GM18507 (cell line): ENCODE measurements at places on chromosomes 4 and X.

DNA sequence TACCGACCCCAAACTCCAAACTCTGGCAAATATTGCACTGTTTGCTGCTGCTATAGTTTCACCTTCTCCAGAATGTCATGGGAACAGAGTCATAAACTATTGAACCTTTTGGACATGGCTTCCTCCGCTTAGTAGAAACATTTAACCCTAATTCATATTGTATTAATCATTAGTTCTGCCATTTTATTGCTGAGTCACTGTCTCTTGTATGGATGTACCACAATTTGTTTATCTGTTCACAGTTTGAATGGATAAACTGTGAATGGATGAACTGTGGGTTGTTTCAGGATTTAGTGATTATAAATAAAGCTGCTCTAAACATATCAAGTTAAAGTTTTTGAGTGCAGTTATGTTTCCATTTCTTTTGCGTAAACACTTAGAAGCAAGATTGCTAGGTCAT is 10.1 kb downstream of the ANXA10 start:
- no peak for DNase-seq

DNA sequence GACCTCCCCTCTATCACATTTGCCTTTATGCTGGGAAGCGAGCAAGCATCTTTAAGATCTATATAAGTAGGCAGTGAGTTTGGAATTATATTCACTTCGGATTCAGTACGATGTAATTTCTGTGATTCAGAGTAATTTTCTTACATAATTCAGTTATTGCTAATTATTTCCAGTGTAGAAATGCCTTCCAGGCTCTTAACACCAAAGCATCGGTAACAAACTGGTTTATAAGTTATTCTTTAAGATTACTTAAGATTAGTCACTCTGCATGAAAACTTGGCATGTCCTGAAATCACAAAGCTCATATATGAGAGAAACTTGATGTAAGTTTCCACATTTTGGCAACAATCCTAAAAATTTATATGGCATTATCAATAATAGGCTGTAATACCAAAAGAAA is 120.8 kb downstream of the ADAMTS3 start:
- DNase-seq = no peak

DNA sequence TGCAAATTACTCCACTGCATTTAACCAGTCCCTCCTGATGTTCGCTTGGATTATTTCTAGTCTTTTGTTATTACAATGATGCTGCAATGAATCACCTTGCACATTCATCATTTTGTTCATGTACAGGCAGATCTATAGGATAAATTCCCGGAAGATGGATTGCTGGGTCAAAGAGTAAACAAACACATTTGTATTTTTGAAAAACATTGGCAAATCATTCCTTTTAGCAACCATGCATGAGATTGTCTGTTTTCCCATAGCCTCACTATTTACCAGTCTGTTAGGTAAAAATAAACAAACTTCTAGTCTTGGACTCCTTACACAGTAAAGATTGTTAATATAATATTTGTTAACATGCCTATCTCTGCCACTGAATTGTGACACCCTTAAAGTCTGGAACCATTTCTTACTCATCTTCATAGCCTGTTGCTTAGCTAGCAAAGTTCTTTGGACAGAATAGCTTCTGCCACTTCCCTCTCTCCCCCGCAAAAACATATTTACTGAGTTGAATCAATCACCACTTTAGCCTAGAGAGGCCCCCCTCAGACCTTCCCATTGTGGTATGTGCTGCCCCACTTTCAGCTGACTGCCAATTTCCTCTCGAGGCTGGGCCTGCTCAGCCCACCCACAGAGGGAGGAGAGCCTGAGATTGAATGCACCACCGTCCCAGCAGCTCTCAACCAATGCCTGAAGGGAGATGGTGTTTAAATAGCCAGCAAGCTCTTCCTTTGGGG is 108.4 kb upstream of the ATXN3L start:
- DNase-seq = no peak

DNA sequence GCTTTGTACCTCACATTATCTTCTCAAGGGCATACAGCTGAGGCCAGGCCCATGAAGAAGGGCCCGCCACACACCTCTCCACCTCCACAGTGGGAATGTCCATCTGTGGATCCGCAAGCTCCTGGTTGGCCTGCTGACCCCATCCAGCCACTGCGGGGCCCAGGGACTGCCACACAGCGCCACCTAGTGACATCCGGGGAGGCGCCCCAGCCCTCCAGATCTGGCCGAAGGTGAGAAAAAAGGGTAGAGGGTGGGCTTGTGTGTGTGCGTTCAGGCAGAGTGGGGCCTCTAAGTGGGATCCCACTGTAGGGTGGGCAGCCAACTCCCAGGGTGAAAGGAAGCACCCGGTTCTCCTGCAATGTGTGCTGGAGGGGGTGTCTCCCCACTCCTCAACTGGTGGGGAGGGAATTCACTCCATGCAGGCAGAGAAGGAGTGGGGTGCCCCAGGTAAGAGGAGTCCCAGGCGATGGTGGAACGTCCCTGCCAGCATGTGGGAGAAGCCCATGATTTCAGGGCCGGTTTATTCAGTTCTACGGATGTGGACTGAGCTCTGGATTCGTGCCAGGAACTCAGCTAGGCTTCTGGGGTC is 117.3 kb downstream of the ENPP6 start:
- peak; percentile 38 for DNase-seq

GRCh38 chrX:99051639-99052038 is 1358.4 kb downstream of the PCDH19 start:
- DNase-seq = no peak

GRCh38 chr4:53119680-53120079 is 246.2 kb downstream of the SCFD2 start:
- DNase-seq = no peak

DNA sequence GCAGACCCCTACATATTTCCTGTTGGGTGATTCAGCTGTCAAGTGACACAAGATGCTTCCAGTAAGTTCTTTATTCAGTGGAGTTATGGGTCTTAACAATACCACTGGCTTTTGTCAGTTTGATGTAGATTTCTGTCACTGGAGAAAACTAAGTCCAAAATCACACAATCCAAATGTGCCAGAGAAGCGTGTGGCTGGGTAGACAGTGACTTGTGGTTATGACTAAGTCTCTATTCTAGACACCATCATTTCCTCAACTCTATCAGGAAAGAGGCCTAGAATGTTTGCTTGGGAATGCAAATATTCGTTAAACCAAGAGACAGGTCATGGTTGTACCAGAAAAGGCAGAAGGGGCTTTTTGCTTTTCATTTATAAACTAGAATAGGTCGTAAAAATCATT is 54.4 kb upstream of the HS3ST1 start:
- no peak for DNase-seq

DNA sequence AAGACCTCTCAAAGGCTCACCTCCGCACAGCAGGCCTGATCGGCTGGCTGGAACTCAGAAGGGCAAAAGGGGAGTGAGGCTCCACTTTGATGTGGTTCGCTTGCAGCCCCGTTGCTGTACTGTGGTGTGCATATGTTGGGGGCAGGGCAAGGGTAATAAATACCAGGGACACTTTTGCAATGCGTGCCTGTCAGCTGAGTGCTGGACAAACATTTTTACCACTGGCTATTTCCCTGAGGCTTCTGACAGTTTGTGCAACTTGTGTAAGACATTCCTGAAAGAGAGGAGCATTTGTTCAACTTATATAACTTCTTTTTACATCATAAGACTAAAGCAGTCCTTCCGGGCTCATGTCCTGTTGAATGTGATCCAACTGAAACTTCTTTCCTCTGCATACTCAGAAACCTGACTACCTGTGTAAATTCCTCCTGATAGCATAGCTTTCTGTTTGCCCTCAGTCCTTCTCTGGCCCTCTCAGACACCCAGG is 82.3 kb downstream of the SPRY1 start:
- DNase-seq = no peak

DNA sequence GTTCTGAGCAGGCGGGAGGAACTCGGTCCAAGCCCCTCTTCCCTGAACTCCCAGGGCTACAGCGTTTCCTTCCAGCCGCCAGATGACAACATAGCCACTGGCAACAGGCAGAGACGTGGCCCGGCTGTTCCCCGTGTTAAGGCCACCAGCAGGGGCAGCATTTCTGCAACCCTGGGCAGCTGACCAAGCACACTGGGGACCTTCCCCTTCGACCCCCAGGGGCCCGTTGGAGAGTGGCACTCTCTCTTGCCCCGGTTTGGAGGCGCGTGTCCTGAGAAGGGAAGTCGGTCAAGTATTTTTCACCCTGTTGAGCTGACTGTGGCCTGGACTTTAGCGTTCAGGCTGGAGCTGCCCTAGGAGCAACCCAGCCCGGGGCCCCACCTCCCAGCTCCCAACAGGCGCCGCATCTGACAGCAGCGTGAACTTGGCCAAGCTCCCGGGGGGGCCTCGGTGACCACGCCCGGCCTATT is 37.6 kb downstream of the ZBTB49 start:
- DNase-seq = no peak

- DNase-seq = no peak
Measured at GRCh38 chrX:68083510-68083909, 349.8 kb downstream of the OPHN1 start.

GRCh38 chr4:183632689-183633088 is 26.3 kb downstream of the RWDD4 start:
- no peak for DNase-seq

DNA sequence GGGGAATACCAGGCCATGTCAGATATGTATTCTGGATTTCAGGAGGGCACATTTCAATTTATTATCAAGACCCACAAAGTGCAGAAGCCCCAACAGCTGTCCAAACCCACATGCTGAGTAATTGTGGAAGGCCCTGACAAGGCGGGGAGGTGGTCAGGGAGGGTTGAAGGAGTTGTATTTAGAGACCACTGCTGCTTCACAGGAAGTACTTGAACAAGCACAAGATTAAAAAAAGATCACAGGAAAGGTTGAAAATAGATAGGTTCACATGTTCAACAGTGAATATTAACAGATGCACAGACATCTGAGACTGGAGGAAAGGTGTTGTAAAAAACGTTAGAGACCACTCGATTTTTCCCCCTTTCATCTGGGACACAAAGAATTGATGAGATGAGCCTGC is 17.9 kb downstream of the ATP8A1 start:
- DNase-seq = no peak

- DNase-seq = no peak
Measured at GRCh38 chr4:118343501-118343900, 9.3 kb downstream of the PRSS12 start.

GRCh38 chr4:10552591-10553280 is 95.5 kb upstream of the ZNF518B start:
- no peak for DNase-seq

DNA sequence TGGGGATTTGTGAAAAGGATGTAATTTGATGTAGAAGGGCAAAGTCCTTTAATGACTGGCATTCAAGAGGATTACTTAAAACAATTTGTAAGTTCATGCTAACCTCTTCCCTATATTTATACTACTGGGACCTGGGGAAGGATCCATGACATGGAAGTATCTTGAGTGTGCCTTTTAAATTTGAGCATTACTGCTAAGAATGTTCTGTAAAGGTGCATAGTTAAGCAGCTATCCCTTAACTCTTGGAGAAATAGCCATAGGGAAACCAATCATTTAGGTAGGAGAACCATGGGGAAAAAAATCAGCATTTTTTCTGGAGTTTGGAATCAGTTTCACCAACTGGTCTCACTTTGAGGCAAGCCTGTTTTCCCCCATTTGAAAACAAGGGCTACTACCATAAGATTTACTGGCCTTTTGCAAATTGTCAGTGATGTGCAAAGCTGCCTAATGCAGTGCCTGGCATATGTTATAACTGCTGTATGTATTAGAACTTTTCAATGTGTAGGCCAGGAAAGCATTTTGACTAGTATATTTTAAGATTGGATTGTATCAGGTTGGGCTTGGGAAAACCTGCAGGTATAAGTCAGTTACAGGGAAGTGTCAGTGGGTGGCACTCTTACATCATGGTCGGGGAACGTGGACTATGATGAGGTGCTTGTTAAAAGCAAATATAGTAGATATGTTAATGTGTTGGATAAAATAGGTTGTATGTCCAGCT is 72.1 kb downstream of the PRSS12 start:
- DNase-seq = no peak

DNA sequence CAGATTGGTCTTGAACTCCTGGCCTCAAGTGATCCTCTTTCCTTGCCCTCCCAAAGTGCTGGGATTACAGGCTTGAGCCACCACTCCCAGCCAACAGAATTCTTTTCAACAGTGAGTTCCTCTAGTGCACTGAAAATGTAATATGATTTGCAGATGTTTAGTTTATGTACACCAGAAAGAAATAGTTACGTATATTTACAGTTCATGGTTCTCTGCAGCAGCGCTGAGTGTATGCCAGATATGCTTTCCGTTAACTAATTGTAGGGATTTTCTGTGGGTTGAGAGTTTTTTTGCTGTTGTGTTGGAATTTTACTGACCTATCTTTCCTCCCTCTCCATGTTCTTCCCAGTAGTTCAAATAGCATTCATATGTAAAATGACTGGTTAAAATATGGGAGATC is 44.0 kb downstream of the GAB1 start:
- no peak for DNase-seq

- no peak for DNase-seq
Measured at GRCh38 chrX:134373736-134374135, 86.2 kb upstream of the HPRT1 start.

DNA sequence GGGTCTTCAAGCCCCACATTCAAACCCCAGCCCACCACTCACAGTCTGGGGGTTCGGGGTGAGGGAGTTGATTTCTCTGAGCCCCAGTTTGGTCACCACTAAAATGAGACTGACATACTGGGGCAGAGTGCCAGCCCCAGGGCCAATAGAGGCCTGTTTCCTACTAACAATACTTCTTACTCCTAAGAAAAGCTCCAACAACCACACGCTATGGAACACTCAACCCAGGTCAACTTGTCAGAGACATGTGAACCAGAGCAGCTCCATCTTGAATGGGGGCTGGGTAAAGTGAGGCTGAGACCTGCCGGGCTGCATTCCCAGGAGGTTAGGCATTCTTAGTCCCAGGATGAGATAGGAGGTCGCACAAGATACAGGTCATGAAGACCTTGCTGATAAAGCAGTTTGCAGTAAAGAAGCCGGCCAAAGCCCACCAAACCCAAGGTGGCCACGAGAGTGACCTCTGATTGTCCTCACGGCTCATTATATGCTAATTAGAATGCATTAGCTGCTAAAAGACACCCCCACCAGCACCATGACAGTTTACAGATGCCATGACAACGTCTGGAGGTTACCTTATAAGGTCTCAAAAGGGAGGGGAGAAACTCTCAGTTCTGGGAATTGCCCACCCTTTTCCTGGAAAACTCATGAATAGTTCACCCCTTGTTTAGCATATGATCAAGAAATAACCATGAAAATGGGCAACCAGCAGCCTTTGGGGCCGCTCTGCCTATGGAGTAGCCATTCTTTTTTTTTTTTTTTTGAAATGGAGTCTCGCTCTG is 26.6 kb upstream of the HTRA3 start:
- no peak for DNase-seq

- DNase-seq = no peak
Measured at GRCh38 chr4:145829629-145830395, 108.8 kb downstream of the ZNF827 start.
